ENCODE measurements at places on chromosomes 3 and 15.

DNA sequence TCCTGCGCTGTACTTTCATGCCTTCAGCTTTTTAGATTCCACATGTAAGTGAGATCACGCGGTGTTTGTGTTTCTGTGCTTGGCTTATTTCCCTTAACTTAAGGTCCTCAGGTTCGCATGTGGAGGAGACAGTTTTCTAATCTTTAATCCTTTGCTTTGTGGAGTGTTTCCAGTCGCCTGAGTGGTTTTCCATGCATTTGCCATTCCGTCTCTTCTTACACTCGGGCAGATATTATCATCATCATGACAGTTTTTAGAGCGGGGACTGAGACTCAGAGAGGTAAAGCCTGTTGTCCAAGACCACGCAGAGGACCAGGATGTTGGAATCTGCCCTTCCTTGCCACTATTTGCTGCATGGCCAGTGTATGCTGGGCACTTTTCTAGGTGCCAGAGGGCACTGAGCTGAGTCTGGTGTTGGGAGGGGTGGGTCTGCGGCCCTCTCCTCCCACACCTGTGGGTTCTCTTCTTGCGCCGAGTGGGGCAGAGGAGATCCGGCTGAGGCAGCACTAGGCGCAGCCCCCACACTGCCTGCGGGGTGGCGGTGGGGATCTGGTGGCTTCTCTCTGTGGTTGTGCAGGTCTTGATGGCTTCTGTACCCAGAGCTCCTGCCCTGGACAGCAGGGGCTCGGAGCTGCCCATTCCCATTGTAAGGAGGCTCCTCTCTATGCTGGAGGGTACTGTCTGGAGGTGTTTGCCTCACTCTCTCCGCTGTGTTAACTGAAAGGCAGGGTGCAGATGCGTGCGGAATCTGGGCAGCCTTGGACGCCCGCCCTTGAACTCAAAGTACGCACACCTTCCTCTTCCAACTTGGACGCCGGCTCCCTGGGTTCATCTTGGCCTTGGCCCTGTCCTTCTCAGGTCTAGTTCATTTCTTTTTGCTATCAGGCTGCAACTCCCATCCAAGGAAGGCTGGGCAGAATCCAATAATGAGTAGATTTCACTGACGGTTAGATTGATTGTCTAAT, 156.0 kb upstream of the RGMA start:
- DNase-seq, result no peak

DNA sequence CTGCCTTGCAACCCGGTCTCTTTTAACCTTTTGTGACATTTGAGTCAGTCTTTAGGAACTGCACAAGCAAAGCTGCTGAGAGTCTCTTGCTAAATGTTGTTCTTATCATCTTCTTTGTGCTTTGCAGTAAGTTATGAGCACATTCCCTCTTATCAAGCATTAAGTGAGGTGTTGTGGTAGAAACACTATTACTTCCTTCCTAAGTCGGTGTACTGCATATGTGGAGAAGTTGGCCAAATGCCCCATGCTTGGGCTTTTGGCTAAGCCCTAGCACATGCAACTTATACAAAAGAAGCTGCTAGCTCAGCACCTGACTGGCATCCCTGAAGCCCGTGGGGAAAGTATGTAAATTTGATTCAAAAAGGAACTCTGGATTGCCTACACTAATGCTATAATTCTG, 136.5 kb upstream of the RBMS3 start:
- DNase-seq, result no peak

DNA sequence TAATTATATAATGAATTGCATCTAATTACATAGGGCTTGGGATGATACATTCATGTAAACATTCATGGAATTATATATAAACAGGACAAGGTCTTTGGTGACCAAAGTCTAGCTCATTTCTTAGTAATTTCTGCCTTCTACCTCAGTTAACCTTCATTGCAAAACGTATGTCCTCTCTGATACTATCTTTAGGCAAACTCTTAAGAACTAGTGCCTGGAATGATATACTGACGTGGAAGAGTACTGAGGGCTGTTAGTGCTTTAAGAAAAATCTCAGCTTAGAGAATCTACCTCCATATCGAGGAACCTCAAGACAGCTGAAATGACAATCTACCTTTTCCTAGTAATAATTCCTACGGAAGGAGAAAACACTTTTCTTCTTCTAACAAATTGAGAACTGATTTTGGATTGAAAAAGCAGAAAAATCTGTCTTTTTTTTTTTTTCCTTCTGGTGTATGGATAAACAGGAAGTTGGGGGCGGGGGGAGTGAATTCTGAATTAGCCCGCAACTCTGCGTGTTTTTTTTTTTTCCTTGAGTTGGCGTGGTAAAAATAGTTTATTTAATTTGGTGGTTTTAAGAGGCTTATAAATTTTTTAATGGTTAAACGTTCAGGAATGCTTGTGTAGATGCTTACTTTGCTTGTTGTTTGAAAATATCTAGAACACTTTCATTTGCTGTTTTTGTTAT, 43.2 kb downstream of the RARB start:
- no peak for DNase-seq

DNA sequence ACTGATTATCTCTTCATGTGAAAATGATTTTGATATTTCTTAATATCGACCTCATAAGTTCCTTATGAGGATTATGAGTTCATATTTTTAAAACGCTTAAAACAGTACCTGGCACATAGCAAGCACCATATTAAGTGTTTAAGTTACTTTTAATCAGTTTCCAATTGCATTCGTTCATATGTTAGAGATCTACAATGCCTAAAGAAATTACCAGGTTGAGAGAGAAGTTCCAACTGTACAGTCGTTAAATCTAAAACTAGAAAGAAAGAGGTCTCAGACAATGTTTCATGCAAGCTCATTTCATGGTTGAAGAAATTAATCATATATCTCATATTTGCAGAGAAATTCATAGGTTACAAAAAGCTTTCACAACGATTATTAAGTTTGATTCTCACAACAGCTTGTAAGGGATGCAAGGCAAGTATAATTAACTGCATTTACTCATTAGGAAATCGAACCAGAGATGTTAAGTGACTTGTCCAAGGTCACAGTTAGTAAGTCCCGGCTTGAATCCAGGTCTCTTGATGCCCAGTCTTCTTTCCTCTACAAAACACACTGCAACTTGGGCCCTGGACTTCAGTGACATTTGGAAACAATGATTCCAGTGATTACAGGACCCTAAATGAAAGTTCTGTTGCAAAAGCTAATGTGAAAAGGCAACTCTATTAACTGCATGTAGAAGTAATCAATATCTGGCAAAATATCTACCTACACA, 1.3 kb downstream of the MYO5A start:
- DNase-seq, result no peak

GRCh38 chr3:123805504-123805903, 78.6 kb downstream of the MYLK start:
- DNase-seq, result no peak

GRCh38 chr3:184241447-184242296, 7.1 kb downstream of the ALG3 start:
- no peak for DNase-seq

DNA sequence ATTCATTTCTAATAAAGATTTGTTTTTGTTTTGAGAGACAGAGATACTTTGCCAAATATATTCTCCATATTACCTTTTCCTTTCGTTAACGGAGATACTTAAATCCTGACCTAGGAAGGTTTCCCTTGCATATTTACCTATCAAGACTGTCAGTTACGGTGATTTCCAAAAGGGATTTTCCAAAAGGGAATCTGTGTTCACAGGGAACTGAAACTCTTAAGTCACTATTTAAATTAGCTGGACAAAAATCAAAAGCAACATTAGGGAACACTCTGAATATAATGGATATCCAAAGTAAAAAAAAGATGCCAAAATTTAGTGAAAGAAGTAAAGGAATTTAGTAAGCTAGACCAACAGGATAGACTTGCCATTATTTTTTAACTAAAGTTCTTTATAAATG, 576 bp downstream of the LRRFIP2 start:
- peak; percentile 68 for DNase-seq

GRCh38 chr15:55343168-55343567, 24.1 kb downstream of the PIGB start:
- DNase-seq, result no peak

DNA sequence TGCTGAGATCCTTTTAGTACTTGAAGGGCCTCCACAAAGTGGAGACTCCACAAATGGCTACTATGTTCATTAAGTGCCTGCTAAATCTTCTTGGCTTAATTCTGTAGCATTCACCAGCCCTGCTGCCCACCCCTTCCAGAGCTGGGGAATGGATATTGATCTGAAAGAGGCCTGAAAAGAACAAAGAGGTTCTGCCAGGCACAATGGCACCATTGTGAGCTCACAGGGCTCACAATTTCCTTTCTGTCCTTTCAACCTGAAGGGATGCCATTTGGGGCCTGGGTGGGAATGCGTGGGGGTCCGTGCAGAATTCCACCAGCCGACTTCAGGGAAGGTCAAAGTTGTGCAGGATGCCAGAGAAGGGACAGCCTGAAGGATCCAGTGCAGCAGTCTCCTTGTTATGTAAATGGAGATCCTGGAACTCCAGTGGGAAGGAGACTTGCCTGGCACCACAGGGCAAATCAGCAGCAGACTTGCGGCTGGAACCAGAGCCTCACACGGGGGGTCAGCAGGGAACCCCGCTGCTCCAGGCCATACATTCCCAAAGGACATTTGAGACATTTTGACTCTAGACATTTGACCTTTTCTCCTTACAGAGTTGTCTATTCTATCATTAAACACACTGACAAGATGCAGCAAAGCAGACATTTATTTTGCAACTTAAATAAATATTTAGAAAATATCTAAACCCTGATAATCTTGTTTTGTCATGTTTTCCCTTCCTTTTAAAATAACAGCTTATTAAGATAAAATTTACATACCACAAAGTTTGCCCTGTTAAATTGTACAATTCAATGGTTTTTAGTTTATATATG, 21.5 kb upstream of the MORF4L1 start:
- DNase-seq, result no peak

DNA sequence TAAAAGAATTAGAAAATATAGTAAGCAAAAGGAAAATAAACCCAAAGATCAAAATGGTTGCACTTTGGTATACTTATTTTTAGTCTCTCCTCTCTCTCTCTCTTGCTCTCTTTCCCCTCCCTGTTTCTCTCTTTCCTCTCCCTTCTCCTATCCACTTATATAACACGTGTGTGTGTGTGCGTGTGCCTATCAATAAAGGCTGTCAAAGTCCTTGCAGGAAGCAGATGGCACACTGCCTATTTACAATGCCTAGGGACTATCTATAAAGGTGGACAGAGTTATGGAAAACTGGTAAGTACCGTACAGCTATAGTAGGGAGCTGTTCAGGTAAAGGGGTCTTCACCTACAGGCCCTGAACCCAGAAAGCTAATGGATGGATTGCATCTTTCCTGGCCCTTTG, 161.6 kb downstream of the SQOR start:
- DNase-seq, result no peak

Measured in suppressor macrophage treated with lipopolysaccharide for 4 hours (primary cell).